ENCODE measurements at places on chromosomes 4 and X.

DNA sequence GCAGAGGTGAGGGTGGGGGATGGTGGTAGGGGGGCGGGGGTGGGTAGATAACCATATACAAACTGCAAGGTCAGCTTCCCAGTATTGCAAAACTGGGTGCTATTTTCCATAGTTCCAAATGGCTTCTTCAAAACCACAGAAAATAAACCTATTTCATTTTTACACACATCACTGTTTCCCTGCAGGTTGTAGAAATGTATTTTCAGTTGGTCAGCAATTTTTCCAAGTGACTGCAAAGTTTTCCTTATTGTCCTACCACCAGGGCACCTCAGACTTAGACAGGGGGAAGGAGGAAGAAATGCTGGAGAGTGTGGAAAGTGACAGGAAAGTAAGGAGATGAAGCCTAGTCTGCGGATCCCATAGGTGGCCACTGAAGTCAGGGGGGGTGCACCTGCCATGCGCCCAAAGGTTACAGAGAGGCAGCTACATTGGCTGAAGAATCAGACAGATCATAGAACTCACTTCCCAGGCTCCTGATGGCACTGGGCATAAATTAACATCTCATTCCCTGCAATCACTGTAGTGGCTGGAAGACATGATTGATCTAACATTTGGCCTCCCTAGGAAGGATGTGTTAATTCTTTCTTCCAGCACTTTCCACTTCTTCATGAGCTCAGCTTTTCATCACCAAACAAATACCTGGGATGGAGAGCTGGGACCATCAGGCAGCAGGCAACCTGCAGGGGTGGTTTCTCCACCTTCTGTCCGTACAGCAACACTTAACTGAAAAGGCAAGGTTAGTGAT, 402.0 kb downstream of the HNRNPD start:
- no peak for DNase-seq

- no peak for DNase-seq
Observed at GRCh38 chr4:164509951-164510350, 244.0 kb upstream of the SMIM31 start.

GRCh38 chrX:15358533-15358932, 23.2 kb upstream of the PIGA start:
- no peak for DNase-seq

GRCh38 chr4:166324321-166324720, 451.3 kb downstream of the TLL1 start:
- DNase-seq: no peak

DNA sequence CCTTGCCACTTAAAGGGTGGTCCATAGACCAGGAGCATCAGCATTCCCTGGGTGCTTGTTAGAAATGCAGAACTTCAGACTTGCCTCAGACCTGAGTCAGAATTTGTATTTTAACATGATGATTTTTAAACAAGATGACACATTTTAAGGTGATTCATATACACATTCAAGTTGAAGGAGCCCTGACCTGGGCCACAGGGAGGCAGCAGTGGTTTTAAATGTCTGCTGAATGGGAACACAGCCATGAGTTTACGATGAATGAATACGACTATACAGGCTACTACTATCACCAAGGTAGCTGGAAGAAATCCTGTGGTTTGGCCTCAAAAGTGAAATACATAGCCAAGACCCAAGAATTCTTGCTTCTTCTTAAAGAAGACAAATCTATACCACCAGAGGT, 2.9 kb downstream of the HDAC8 start:
- no peak for DNase-seq

- no peak for DNase-seq
Observed at GRCh38 chr4:79678472-79679202, 270.6 kb upstream of the GK2 start.

DNA sequence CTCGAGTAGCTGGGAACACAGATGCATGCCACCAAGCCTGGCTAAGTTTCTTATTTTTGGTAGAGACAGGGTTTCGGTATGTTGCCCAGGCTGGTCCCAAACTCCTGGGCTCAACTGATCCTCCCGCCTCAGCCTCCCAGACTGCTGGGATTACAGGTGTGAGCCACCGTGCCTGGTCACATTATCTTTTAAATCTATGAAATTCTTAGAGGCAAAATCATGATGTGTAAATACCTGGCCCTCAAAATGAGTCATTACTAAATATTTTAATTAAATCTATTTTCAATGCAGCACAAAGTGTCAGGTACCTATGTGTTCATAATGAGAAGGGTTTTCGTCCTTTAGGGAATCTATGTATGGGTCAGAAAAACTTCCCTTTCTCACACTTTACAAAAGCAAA, 222.5 kb upstream of the GPC4 start:
- DNase-seq: no peak

GRCh38 chrX:3950373-3950772, 236.9 kb upstream of the PRKX start:
- no peak for DNase-seq

- no peak for DNase-seq
Observed at GRCh38 chr4:131430302-131430701, 1718.8 kb upstream of the PCDH10 start.

DNA sequence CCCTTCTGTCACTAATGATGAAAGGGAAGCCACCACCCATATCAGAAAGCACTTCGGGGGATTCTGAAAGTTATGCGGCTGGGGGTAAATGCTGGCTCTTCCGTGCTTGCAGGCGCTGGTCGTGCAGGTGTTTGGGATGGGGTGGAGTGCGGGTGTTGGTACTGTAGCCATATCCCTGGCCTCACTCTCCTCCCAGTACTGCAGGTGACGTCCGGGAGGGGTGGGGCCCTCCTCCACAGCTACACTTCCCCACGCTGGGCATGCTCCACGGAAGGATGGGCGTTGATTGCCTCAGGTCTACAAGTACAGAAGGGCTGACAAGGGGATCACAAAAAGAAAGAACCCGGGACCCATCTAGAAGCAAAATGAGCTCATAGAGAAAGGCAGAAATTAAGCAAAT, 48.6 kb upstream of the CLDN24 start:
- no peak for DNase-seq

- DNase-seq: no peak
Observed at GRCh38 chr4:3368334-3368733, 73.4 kb upstream of the HGFAC start.

DNA sequence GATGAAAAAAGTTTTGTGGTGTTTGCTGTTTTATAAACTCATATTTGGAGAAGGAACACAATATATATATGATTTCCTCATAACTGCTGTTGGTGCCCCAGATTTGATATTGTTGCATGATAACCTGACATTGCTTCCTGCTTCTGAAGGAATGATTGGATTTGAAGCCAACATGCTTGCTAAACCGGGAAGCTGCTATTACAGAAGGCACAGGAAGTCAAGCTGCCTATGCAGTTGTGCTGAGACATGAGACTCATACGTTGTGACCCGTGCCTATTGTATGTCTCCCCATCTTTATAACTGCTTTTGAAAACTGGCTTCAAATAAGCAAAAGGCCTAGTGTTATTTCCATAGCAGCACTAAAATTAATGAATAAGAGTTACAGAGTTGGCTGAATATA, 32.9 kb downstream of the GAB1 start:
- no peak for DNase-seq

GRCh38 chr4:122890147-122890795, 32.1 kb downstream of the NUDT6 start:
- DNase-seq: no peak

GRCh38 chr4:26022346-26023202, 108.6 kb downstream of the SMIM20 start:
- DNase-seq: no peak

DNA sequence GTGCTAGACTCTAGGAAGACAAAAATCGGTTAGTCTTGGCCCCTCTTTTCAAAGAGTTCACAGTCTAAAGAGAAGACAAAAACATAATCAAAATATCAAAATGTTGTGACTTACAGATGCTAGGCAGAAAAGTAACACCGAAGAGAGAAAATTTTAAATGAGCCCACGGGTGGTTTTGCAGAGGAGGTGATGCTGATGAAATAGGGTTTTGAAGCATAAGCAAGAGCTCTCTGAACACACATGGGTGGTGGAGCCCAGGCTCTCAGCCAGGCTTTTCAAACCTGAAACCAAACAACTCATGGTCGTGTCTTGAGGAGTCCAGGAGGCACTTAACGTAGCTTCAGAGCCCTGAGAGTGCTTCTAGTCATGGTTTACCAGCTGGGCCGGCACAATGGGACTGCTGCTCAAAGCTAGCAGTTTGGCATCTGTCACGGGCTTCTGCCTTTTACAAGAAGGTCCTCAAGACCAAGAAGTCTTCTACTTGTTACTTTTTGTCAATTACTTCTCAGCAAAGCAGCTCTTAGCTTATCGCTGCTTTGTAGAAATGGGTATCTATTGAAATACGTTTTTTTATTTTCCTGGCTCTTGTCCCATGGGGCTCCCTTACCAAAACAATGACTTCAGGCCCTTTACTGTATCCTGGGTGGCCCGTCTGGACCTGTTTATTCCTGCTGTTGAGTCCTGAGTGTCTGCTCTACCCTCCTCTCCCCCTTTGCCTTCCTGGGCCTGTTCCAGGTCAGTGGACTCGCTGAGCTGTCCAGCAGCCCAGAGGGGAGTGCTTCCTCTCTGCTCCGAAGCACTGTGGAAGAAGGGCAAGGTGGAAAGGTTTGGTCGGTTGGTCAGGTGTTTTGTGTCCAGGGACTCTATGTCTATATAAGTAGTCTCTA, 69.5 kb downstream of the TNIP2 start:
- DNase-seq: no peak

DNA sequence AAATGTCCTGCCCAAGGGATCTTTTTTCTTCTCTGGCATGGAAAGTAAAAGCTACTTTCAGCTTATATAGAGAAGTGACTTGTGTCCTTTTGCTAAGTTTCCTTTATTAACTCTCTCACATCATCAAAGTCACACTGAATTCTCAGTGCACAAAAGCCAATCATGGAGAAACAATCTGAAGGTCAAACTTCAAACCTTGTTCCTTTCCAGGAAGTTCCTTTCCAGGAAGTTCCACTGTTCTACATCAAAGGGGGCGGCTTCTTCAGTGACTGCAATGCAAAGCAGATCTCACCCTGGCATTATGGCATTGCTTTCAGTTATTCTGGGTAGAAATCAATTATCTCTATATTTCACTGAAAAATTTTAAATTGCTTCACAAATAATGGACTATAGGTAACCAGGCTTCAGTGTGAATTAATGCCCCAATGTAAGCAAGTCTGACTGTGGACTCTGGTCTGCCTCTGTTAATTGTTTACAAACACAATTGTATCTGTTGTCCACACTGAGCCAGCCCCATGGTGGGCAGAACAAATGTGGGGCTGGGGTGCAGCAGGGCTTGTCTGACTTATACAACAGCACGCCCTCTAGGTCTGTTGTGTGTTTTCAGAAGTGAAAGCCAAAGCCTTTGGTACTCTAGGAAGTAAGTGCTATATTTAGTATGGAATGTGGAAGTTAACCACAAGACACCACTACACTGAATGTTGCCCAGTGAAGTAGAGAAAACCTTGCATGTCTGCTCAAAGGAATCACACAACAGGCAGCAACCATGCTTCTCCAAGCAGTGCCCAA, 98.8 kb downstream of the CDS1 start:
- no peak for DNase-seq

DNA sequence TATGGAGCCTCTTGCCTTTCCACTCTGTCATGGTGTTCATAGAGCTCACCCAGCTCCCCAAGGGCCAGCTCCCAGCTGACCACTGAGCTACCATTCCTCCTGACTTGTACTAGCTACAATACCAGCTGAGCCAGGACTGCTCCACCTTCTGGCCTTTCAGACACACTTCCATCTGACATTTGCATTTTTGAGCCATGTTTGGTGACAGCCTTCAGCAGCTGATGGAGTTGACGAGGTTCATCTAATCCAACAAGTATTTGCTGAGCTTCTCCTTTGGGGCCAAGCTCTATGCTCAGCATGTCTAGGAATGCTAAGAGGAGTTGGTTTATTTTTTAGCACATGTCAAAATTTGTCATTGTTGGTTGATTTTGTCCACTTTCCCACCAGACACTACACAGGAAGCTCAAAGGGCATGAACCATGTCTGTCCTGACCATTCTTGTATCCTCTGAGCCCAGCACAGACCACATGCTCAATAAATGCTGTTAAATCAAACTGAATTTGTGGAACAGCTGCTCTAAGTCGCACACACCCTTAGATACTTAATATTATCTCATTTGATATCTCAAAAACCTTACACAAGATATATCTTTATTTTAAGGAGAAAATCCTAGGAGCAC, 142.6 kb upstream of the PPARGC1A start:
- DNase-seq: no peak

GRCh38 chr4:41645728-41646390, 102.7 kb downstream of the PHOX2B start:
- DNase-seq: no peak

DNA sequence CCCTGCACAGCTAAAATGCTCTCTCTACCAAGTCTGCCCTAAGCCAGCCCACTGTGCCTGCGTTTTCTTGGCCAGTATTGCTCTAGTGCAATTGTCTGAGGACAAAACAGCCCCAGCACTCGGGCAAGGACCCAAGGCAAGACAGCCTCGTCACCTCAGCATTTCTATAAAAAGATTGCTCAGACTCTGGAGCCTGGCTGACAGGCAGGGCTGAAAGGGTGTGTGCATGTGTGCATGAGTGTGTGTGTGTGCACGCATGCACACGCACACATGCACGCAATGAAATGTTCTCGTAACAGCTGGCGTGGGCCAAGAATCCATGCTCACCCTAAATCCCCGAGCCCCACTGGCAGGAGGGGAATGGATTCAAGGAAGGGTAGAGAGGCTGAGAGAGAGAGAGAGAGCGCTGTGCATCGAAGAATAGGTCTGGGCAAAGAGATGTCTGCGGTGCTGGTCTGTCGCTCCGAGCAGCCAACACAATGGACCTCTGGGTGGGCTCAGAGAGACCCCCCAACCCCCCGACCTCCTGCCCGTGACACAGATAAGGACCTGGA, 579.2 kb downstream of the BCOR start:
- no peak for DNase-seq

DNA sequence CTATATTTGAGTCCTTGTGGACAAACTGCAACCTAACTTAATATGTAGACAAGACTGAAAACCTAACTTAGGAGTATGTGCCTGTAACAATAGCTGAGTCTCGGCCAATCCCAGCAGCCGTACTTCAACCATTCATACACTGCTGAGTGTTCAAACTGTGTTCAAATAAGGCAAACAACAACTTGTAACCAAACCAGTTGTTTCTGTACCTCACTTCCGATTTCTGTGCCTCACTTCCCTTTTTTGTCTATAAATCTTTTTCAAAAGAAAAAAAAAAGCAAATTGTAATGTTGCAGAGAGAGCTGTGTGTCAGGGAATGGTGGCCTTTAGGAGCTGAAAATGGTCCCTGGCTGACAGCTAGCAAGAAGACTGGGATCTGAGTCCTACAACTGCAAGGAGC, 46.0 kb downstream of the GEMIN8 start:
- no peak for DNase-seq

GRCh38 chr4:119510395-119511149, 118.0 kb downstream of the PDE5A start:
- no peak for DNase-seq
